Skin of body (tissue), 3 donors: ENCODE measurements at places on chromosomes 1 and 21.

DNA sequence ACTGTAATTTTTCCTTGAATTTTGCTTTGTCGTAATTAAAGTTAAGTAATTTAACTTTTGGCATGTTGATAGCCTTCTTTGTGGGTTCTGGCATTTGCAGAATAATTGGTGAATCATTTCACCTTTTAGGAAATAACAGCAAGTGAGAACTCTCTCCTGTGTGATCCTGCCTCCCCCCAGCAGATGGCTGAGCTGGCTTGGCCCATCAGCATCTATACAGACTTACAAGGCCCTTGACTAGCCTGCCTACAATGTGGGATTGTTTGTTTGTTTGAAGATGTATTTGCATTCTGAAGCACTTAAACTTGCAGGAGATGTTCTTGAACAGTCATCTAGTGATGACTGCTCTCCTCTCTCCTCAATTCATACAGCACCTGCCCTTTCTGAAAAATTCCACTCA, 55.9 kb downstream of the MACO1 start:
- DNase-seq, result no peak

DNA sequence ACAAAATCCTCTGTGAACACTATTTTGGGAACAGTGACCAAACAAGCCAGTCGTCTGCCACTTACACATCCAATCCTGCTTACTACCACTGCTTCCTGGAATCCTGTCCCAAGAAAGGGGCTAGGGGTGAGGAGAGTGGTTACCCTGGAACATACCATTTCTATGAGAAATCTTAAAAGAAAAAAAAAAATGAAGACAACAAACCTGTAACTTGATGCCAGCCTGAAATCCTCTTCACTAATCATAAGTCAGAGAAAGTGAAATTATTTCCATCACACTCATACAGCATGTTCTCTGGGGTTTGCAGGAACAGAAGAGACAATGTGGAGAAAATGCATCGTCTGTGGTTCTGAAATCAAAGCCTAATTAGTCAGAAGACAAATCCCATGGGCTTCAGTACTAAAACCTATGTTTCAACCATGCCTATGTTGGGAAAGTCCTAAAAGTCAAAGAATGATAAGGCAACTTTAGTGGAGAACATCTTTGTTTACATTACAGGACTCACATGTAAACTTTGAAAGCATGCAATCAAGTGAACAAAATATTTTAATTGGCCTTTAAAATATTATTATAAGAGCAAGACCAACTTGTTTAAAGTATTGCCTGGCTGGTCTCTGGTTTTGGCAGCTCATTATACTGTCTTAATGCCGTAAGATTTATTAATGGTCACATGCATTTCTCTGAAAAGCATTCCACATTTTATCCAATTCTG, 220.7 kb downstream of the LTN1 start:
- no peak for DNase-seq

DNA sequence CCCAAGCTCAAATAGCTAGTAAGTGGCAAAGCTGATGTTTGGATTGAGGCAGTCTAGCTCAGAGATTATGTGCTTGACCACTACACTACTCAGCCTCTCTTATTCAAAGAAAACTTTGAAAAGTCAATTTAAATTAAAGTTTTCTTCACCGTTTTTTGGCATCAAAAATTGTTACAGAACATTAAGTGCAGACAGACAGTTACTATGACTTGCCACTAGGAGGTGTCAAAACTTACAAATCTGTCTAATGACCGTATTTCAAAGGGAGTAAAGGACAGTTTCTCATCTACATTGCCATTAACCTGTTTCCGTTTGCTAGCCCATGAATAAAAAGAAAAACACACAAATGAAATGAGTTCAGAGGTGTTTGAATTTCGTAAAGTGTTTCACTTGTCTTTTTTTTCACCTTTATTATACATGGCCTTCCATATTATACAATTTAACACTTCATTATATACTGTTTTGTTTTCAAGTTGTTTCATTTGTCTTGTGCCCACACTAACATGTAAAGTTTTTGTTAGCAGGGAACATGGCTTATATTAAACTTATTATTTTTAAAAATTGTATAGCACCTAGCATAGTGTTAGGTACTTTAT, 57.4 kb upstream of the MTF2 start:
- DNase-seq, result peak; percentile 9

DNA sequence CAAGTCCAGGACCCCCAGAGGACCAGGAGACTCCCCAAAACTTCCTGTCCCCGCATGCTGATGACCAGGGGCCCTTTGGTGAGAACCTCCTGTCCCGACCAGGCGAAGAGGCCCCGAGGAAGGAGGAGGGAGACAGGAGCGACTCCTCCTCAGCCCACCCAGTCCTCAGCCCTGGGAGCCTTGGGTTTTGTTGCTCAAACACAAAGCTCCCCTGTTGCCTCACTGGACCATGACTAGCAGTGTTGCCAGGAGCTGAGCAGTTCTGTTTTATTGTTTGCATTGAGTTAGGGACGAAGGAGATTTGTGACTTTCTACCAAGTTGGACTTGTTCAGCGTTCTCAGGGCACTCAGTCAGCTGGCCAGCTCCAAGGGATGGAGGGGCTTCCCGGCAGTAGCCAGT, 10.0 kb downstream of the UMODL1 start:
- DNase-seq, result peak; percentile 31

DNA sequence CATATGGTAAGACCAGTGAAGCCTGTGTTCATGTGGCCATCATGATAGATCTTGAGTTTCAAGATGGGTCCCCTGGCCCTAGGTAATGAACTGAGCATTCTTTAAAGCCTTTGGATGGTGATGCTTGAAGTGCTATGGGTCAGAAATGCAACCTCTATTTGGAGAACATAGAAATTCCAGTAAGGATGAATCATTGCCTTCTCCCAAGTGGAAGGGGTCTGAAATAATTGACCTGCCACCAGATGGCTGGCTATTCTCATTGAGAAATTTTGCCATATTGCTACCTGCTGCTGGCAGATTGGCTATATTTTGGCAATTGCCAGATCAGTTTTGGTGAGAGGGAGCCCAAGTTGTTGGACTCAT, 739 bp upstream of the IFI6 start:
- DNase-seq, result no peak

DNA sequence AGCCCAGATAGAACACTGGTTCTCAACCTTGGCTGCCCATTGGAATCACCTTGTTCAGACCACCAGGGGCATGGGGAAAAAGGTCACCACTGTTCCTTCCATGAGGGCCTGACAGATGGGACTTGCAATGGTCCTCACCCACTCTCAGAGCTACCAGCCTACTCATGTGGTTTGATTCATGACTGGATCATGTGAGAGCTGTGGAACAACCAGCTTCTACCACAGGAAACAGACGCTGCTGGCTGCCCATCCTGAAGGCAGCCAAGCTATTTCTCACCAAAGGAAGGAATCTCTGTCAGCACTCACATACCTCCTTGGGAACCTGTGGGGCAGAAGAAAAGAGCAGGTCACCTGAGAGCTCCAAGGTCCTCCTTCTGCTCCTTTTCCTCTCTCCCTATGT, 53.6 kb downstream of the CAPN8 start:
- DNase-seq, result no peak

DNA sequence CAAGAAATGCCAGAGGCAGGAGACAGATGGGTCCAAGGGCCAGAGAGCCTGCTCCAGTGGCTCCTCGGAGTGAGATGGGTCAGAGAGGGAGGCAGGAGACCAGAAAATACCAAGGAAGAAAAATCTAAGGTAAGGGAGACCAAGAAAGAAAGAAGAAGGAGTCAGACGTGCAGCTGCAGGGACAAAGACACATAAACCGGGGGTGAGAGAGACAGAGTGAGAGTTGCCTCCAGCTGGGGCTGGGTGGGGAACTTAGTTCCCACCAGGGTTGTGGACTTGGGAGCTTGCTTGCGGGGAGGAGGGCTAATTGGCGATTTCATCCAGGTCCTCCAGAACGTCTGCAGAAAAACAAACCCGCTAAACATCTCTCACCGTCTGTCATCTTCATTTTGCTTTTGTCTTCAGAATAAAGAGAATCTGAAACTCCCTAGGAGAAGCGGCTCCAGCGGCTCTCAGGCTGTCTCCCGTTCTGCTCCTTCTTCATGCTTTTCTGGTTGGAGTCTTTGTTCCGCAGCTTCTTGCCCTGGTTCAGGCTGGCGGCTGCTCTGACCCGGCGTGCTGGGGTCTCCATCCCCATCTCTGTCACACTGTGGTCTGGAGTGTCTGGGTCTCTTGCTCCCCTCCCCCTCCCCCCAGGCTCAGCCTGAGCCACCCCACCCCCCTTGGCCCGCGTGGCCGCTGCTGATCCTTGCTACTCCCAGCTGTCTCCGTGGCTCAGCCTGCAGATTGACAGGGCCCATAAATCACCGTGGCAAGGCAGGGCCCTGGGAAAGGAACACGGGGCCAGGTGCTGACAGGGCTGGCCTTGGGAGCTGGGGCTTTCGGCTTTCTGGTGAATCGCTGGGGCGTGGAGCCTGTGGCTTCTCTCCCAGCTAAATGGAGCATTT, 66.6 kb downstream of the UBIAD1 start:
- DNase-seq, result no peak

DNA sequence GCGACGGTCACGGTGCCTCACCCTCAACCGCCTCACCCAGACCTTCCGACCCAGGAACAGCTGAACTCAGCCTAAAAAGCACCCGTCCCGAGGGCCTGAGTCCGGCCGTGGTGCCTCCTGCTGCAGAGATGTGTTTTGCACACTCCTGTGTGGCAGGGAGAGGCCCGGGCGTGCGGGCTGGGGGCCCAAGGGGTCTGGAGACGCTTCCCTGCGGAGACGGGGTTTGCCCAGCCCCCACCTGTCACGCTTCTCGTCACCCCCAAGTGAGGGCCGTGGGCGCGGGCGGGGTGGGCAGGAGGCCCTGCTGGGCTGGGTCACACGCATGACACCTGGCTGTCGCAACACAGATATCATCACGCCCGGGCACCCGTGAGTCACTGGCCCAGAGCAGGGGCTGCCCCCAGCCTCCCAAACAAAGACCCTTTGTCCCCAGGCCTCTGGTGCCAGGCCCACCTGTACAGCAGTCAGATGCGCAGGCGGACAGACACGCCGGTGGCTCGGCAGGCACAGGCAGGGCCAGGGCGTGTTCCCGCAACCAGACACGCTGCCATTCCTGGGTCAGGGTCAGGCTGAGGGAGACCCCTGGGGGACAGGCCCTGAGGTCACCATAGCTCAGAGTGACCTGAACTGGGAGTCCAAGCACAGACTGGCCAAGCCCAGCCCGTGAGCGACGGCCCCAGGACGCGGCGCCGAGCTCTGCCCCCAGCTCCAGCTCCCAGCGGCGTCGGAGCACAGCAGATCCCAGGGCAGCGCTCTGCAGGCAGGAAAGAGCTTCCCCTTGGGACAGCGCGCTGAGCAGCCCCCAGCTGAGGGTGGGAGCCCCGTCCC, 6.1 kb downstream of the B3GALT6 start:
- DNase-seq, result no peak

DNA sequence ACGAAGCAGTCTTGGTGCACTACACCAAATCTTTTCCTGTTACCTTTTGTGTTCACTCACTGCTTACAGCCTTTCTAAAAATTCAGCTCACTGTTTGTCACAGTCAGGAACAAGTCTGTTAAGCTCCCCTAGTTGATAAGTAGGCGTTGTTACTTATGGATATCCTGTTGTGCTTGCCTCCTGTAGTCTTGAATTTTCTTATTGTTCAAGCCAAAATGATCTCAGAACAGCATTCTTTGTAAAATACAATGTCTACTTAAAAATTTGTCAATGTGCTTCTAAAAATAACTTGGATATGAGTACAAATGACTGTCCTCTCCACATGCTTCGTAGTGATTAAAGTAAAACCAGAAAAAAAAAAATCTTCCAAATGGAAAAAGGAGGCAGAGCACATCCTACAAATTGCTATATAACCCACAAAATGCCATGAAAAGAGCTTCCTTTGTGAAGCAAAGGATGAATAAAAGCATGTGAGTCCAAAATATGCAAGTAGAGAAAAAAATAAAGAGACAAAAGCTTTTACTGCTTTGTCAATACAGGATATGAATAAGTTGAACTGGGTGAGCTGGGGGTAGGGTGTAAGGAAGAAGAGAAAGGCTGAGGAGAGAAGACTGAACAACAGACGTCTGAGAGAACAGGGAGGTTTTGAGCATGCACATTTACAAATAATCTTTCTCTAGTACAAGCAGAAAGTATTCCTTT, 228.9 kb upstream of the ADGRL4 start:
- no peak for DNase-seq

DNA sequence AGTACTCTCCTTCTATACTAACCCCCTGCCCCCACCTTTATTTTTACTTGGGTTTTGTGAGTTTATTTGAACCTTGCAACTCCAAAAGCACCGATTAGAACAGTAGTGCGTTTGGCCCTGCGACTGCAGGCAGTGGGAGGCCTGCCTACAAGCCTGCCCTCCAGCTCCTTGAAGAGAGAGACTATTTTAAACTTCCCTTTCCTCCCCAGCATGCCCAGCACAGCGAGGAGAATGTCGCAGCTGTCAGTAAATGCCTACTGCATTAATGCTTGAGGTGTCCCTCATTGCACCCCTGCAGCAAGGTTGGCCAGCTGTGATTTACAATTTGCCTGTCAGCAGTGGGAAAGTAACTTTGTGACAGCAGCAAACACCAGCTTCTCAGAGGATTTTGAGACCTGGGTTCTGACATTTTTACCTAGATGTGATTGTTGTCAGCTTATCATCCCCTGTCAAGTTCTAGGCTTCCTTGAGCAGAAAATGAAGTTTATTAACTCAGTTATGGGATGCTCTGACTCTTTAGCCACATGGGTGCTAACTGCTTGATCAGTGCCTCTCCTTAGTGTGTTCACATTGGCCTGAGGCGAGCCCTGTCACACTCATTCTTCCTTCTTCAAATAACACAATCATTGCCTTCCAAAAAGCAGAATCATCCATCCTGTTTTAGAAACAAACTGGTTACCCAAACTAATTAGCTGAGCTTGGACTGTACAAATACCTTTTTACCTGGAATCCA, 170.6 kb downstream of the PDE4B start:
- DNase-seq, result no peak

DNA sequence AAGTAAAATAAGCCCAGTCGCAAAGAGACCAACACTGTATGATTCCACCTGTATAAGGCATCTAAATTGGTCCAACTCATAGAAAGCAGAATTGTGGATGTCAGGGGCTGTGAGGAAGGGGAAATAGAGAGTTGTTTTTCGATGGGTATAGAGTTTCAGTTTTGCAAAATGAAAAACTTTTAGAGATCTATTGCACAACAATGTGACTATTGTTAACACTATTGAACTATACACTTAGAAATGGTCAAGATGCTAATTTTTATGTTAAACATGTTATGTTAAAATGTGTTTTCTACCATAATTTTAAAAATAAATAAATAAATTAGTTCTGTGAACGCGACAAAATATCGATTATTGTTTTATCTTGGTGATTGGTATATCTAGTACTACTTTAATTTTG, 192.4 kb downstream of the PTGER3 start:
- DNase-seq, result no peak

DNA sequence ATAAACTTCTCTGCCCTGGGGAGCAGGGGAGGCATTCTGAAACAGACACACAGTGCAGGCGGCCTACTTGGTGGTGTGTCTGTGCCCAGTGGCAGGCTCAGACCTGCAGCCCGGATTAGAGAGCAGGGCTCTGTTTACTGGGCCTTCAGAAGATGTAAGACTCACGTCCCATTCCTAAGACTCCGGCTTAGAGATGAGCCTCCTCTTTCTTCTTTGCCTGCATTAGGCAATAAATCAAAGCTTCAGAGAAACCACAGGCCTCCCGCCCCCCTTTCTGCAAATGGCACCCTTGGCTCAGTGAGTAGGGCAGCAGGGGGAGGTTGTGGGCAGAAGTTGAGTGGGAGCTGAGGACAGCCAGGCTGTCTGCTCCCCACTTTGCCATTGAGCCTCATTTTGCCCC, 35.8 kb downstream of the LGR6 start:
- DNase-seq, result no peak

- peak; percentile 12 for DNase-seq
Observed at GRCh38 chr1:166947398-166948043, 27.8 kb downstream of the ILDR2 start.
